ENCODE measurements at places on chromosomes 5 and 9.

DNA sequence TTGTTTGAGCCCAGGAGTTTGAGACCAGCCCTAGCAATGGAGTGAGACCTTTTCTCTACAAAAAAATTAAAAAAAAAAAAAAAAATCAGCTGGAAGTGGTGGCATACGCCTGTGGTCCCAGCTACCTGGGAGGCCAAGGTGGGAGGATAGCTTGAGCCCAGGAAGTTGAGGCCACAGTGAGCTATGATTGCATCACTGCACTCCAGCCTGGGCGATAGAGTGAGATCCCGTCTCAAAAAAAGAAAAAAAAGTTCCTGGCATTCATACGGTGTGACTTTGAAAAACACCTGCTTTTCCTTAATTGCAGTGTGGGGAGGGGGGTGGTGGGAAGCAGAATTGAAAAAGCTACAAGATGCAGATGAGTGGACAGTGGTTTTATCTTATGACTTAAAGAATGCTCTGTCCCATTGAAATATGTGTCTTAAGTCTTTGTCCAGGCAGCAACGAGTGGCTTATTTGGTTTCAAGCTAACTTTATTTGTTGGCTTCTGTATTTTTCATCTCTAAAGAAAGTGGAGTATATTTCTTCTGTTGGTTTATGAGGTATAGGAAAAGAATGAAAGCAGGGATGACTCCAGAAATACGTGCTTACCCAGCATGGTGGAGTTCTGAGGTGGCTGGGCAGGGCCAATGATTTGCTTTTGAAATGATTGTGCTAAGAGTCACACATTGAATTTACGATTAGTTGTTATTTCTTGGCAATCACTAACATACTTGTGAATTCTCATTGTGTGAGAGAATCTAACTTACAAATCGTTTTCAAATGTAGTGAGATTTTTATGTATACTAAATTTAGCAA, 27.8 kb downstream of the ROPN1L start:
- peak; percentile 76 for DNase-seq

GRCh38 chr5:149445739-149446369, 66.8 kb upstream of the IL17B start:
- no peak for DNase-seq

- DNase-seq, result no peak
Measured at GRCh38 chr9:76013809-76014208, 123.3 kb downstream of the PCSK5 start.

DNA sequence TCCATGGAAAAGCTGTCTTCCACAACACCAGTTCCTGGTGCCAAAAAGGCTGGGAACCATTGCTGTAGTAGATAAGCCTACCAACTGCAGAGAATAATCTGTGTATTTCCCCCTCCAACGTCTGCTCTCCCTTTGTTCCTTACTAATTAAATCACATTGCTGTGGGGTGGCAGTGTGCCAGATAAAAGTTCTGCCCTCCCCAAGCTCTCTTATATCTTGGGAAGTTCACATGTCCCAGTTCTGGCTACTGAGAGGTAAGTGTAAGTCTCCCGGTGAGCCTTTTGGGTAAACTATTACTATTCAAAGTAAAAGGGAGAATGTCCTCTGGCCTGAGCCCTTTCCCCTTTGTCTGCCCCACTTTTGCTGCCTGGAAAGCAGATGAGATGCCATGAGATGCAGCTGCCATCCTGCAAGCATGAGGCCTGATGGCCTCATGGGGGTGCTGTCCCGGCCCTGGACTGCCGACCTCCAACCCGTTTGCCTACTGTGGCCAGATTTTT, 14.7 kb downstream of the ENC1 start:
- no peak for DNase-seq

- DNase-seq, result no peak
Measured at GRCh38 chr9:114604989-114605388, 6.1 kb upstream of the TMEM268 start.

DNA sequence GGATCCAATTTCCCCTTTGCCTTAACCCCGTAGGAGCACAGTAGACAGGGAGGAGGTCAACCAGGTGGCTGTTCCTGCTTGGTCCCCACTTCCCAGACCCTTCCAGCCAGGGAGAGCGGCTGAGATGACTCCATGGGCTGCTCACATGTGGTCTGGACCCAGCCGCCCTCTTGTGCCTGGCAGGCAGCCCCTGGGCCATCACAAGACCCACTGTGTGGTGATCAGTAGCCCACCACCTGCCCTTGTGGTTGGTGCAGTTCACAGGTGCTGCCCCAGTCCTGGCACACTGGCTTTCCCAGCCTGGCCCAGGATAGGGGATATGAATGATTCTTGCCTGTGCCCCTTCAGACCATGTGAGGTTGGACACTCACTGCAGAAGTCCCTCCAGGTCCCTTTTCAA, 1556.7 kb downstream of the FOXD4L5 start:
- DNase-seq, result no peak

- no peak for DNase-seq
Measured at GRCh38 chr5:132064140-132064539, 3.7 kb downstream of the IL3 start.

DNA sequence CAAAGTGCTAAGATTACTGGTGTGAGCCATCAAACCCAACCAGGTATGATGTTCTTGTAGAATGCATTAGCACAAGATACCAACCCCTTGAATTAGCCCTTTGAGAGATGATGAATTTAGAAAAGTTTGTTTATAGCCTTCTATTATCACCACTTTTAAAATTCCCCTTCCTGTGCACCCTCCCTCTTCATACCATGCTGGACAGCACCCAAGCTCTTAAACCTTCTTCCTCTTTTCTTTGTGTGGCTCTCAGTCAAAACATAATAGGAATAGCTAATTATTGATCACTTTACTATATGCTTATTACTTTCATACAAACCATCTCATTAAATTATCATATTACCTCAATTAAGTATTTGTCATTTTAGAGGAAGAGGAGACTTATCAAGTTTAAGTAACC, 87.6 kb upstream of the TMED7 start:
- no peak for DNase-seq

- no peak for DNase-seq
Measured at GRCh38 chr9:32442433-32442832, 58.0 kb downstream of the ACO1 start.

DNA sequence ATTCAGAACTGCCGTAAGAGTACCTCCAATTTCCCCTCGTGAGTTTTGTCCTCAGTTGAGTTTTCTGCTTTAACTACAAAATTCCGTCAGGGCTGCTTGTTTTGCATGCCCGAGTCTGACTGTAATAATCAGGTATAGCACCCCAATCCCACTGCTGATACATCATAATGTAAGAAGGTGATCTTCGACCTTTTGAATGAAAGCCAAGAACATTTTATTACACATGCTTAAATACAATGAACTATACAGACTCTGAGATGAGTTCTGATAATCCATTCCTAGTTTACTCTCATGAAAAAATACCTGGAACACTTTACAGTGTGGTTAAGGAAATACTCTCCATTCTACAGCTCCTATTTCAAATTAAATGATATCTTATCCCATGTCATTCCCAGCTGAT, 49.2 kb upstream of the TSLP start:
- DNase-seq, result no peak

Data from HS-5 (cell line).